CD4-positive, alpha-beta T cell (primary cell): ENCODE measurements at places on chromosomes 12 and 14. TPM values are rescaled to one million over a fixed set of nuclear protein-coding genes. Genes with fewer than 3 reads are reported as not detected.

DNA sequence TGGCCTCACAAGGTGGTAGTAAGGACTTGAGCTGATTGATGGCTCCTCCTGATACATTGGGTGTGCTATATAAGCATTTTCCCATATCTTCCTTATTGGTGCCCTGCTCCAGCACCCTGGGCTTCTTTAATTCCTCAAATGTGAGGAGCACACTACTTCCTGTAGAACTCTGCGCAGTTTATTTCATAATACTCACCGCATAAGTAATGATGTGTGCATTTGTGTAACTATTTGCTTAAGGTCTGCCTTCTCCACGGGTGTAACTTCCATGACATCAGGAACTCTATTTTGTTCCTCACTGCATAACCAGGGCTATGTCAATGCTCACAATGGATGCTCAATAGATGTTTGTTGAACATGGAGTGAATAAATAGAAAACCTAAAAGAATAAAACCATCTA, 392.2 kb downstream of the SEC23A start:
- H3K27ac ChIP-seq, result no peak overlapping the region
- DNase-seq, result no peak
- no peaks in the 10 kb centered on the region for H3K36me3 ChIP-seq
- no peaks in the 10 kb centered on the region for H3K4me1 ChIP-seq
- H3K4me3 ChIP-seq, result no peak overlapping the region

- no peak for DNase-seq
- peaks cover 23% of the 10 kb centered on the region for H3K4me1 ChIP-seq
- no peaks in the 10 kb centered on the region for H3K27me3 ChIP-seq
- H3K36me3 ChIP-seq, result no peaks in the 10 kb centered on the region
- no peak overlapping the region for H3K4me3 ChIP-seq
- H3K27ac ChIP-seq, result no peak overlapping the region
Measured at GRCh38 chr12:107477018-107477417, 208.6 kb upstream of the PWP1 start.

The CD27 gene
- 46.1 TPM for total RNA-seq

GRCh38 chr14:94153750-94154342, 20.3 kb upstream of the PPP4R4 start:
- no peaks in the 10 kb centered on the region for H3K36me3 ChIP-seq
- H3K27me3 ChIP-seq, result peaks cover 3% of the 10 kb centered on the region
- DNase-seq, result no peak
- H3K4me3 ChIP-seq, result no peak overlapping the region

The PIP4P1 gene
- 107 TPM for total RNA-seq

The FERMT2 gene
- 0.61 TPM for total RNA-seq

DNA sequence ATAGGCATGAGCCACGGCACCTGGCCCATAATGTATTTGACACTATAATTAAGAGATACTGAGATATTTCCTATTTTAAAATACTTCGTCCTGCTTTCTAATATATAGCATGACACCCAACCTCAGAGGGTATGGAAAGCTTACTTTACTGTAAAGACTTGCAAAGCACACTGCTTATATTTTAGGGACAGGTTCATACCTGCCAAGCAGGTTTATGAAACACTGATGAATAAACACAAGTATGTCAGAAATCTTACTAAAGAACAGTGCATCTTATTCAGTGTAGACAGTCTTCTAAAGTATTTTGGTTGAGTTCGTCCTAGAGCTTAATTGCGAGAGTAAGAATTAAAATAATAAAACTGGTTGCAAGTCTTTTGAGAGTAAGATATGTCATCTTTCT, 65.4 kb downstream of the PPFIBP1 start:
- no peak overlapping the region for H3K27ac ChIP-seq
- no peaks in the 10 kb centered on the region for H3K27me3 ChIP-seq
- DNase-seq, result no peak
- H3K4me3 ChIP-seq, result no peak overlapping the region

- H3K4me1 ChIP-seq, result no peaks in the 10 kb centered on the region
- no peak for DNase-seq
- H3K27ac ChIP-seq, result no peak overlapping the region
Measured at GRCh38 chr14:29756019-29756385, 171.6 kb downstream of the PRKD1 start.

DNA sequence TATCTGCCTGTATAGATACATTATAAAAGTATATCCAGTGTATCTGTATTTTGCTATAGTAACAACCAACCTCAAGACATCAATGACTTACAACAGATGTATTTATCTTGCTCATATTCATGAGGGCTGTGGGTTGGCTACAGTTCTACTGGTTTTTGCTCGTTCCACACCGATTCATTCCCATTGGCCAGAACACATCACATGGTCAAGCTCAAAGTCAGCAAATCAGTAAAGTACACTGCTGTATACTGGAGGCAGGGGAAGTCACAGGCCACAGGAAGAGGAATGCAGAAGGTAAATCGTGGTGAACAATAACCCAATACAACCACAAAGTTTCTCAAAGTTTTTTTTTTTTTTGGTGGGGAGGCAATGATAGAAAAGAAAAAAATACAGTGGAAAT, 180.0 kb upstream of the CDKN3 start:
- DNase-seq, result no peak
- H3K27me3 ChIP-seq, result peaks cover 37% of the 10 kb centered on the region
- H3K36me3 ChIP-seq, result no peaks in the 10 kb centered on the region
- H3K4me1 ChIP-seq, result peaks cover 11% of the 10 kb centered on the region
- no peak overlapping the region for H3K4me3 ChIP-seq
- no peak overlapping the region for H3K27ac ChIP-seq

The LALBA gene
- not detected for total RNA-seq

DNA sequence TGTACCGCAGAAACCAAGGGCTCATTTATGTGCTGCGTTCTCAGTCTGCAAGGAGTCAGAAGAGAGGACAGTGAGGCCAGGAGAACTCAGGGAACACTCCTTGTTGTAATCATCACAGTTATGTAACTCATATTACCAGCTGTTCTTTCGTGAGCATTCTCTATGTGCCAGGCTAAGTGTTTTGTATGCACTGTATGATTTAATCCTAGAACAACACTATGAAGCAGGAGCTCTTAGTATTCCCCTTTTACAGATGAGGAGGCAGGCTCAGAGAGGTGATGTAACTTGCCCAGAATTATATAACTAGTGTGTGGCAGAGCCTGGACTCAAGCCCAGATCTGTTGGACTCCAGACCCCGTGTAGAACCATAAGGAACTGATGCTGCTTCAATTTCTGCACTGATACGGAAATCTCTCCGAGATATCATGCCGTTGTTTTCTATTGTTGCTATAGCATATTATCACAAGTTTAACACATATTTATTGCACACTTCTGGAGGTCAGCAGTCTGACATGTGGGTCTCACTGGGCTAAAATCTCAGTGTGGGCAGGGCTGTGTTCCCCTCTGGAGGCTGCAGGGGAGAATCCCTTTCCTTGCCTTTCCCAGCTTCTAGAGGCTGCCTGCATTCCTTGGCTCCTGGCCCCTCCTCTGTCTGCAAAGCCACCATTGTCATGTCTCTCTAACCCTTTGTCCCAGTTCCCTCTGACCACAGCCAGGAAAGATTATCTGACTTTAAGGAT, 16.3 kb upstream of the CD9 start:
- H3K4me1 ChIP-seq, result no peaks in the 10 kb centered on the region
- peaks cover 4% of the 10 kb centered on the region for H3K27me3 ChIP-seq
- no peak overlapping the region for H3K27ac ChIP-seq
- H3K4me3 ChIP-seq, result no peak overlapping the region
- DNase-seq, result no peak

DNA sequence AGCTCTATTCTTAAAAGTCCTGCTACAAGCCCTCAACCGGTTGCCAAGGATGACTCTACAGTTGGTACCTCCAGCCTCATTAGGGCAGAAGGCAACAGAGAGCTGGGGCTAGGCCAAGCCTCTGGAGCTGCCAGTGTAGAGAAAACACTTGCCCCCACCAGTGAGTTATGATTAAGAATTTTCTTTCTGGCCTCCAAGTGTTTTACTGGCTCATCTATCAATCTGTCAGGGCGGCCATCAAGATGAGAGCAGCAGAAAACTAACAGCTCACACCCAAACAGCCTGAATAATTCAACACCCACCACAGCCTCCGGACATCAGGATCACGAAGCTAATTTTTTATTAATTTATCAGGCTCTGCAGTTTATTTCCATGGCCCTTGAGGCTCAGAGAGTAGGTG, 40.7 kb upstream of the CMKLR1 start:
- no peak overlapping the region for H3K27ac ChIP-seq
- H3K4me3 ChIP-seq, result no peak overlapping the region
- DNase-seq, result no peak

DNA sequence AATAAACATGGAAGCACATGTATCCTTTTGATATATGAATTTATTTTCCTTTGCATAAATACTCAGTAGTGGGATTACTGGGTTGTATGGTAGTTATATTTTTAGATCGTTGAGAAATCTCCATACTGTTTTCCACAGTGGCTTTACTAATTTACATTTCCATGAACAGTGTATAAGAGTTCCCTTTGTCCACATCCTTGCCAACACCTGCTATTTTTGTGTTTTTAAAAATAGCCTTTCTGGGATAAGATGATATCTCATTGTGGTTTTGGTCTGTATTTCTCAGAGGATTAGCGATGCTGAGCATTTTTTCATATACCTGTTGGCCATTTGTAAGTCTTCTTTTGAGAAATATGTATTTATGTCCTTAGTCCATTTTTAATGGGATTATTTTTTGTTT, 329.2 kb upstream of the KITLG start:
- no peak for DNase-seq
- H3K4me3 ChIP-seq, result no peak overlapping the region
- H3K36me3 ChIP-seq, result no peaks in the 10 kb centered on the region
- no peak overlapping the region for H3K27ac ChIP-seq
- no peaks in the 10 kb centered on the region for H3K27me3 ChIP-seq
- H3K4me1 ChIP-seq, result no peaks in the 10 kb centered on the region

The LHX5 gene
- total RNA-seq, result not detected

The PPP1R36 gene
- total RNA-seq, result not detected

The GLI1 gene
- total RNA-seq, result 0.31 TPM

GRCh38 chr14:92993302-92993701, 70.4 kb downstream of the CHGA start:
- no peaks in the 10 kb centered on the region for H3K4me1 ChIP-seq
- H3K4me3 ChIP-seq, result no peak overlapping the region
- peaks cover 26% of the 10 kb centered on the region for H3K36me3 ChIP-seq

The TSHR gene
- total RNA-seq, result not detected

GRCh38 chr12:8796831-8797626, 25.4 kb upstream of the A2ML1 start:
- H3K27me3 ChIP-seq, result no peaks in the 10 kb centered on the region
- no peak overlapping the region for H3K4me3 ChIP-seq
- no peak for DNase-seq
- no peaks in the 10 kb centered on the region for H3K4me1 ChIP-seq
- no peaks in the 10 kb centered on the region for H3K36me3 ChIP-seq

GRCh38 chr12:16228067-16228466, 49.4 kb downstream of the SLC15A5 start:
- H3K36me3 ChIP-seq, result no peaks in the 10 kb centered on the region
- H3K4me3 ChIP-seq, result no peak overlapping the region
- no peak for DNase-seq
- no peaks in the 10 kb centered on the region for H3K27me3 ChIP-seq
- H3K4me1 ChIP-seq, result no peaks in the 10 kb centered on the region
- no peak overlapping the region for H3K27ac ChIP-seq
